IMR-90 (cell line): ENCODE measurements at places on chromosomes 4 and X. TPM values are rescaled to one million over a fixed set of nuclear protein-coding genes. Genes with fewer than 3 reads are reported as not detected.

XAGE2 gene
- total RNA-seq, result not detected in 2 replicates

GRCh38 chr4:25421816-25422525, 44.9 kb downstream of the ANAPC4 start:
- no peak for DNase-seq

GRCh38 chr4:82851885-82852750, 38.8 kb downstream of the SEC31A start:
- peak; percentile 49 for DNase-seq

DNA sequence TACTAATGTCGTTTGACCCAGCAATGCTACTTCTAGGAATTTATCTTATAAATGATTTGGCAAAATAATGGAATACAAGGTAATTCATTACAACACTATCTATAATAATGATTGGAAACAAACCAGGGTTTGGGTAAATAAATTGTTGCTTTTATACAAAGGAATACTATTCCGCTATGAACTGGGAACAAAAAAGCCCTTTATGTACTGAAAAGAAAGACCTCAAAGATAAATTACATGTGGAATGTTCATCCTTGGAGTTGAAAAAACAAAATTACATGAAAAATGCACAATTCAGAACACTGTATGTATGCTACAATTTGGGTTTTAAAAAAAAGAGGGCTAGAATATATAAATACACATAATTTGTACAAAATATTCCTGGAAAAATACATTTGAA, 5.2 kb upstream of the NUP54 start:
- DNase-seq, result no peak
